ENCODE measurements at places on chromosomes 5 and 9.

- no peak for DNase-seq
Observed at GRCh38 chr5:6043491-6044310, 334.6 kb downstream of the MED10 start.

GRCh38 chr5:168984135-168984675 lies 316.7 kb downstream of the SLIT3 start:
- DNase-seq: no peak

DNA sequence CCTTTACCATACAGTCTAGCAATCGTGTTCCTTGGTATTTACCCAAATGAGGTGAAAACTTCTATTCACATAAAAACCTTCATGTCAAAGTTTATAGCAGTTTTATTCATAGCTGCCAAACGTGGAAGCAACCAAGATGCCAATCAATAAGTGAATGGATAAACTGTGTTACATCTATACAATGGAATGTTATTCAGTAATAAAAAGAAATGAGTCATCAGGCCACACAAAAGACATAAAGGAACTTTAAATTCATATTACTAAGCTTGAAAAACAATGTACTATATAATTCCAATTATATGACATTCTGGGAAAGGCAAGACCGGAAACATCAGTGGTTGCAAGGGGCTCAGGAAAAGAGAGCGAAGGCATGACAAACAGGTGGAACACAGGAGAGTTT lies 679.9 kb downstream of the ISL1 start:
- no peak for DNase-seq

DNA sequence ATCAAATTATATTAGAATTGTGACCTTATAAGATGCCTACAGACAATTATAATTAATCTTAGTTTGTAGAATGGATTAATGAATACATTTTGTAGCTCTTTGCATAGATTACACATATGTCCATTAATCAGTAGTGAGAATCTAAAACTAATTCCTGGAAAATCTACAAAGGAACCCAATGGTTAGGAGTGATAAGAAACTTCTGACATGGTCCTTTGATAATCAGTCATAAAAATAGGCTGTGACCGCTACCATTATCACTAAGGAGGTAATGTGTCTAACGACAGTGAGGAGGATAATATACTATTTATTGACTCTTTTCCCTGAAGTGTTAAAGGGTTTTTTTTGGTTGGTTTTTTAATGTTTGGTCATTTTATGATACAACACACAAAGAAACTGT lies 46.6 kb downstream of the BNC2 start:
- no peak for DNase-seq

DNA sequence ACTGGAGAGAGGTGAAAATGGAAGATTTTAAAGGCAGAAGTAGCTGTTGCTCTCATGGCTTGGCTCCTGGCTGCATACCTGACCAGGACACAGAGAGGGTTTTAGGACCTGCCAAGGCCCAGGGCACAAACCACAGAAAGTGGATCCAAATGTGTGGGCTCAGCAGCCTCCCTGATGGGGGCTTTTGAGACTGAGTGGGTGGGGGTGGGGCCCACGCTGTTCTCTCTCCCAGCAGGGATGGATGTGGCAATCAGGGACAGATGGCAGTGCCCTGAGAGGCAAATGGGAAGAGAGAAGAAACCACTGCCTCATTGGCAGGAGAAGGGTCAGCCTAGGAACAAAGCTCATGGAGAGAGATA lies 34.9 kb upstream of the TIFAB start:
- no peak for DNase-seq

DNA sequence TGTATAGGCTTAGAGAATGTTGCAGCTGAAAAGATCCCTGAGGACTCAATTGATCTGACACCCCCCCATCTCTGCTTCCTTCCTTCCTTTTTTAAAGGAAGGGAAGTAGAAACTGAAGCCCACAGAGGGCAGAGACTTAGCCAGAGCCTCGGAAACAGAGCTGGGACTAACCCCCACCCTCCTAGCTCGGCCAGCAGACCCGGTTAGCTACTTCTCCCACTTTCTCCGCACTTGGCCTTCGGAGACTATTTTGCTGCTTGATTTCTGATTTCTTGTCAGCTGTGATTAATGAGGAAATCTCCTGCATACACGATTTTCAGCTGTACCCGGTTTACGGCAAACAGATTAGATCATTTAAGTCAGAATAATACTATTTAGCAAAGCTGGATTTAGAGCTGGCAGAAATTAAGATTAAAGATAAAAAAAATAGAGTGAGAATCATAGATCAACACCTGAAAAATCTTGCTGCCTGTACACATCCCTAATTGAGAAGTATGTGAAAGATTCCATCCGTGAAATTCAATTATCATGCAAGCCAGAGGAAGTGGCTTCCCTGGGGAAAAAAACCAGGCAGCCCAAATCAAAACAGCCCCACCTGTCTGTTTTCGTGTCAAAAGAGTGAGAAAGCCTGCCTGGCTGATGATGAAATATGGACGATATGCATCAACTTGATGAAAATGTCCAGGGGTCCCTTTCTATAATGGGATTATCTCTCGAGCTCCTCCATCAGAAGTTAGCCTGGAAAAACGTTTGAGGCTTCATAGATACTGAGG lies 159.5 kb upstream of the SHB start:
- DNase-seq: no peak

- no peak for DNase-seq
Observed at GRCh38 chr9:99678566-99678965, 143.1 kb upstream of the NR4A3 start.

GRCh38 chr5:71782771-71783770 lies 64.0 kb downstream of the CARTPT start:
- DNase-seq: no peak

DNA sequence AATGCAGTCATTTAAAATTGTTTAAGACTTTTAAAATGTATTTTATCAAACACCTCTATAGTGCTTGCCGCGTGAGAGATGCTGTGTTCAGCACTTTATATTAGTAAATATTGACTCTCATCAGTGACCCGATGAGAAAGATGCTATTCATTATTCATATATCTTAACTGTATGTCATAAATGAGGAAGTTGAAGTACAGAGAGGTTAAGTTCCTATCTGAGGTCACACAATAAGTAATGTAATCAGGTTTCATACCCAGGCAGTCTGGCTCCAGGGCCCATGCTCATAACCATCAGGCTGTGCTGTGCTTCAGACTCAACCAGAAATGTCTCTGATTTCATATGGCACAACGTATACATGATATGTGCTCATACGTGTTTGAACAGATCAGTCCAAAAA lies 119.0 kb downstream of the SV2C start:
- no peak for DNase-seq

DNA sequence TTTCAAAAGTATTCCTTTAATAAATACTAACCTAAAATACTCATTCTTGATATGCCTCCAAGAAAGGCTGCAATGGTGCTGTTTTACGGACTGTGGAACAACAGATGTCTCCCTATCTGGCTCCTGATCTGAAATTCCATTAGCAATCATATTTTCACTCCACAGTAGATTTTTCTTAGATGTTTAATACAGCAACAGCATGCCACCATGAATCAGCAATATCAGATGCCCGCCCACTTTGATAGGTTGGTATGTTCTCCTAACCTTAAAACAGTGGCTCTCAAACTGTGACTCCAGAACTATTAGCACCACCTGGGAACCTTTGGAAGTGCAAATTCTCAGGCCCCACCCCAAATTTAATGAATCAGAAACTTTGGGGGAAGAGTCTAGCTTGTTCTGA lies 110.2 kb downstream of the MLLT3 start:
- no peak for DNase-seq

- no peak for DNase-seq
Observed at GRCh38 chr5:16067415-16067814, 112.2 kb downstream of the MARCHF11 start.

GRCh38 chr5:149367249-149367971 lies 9.6 kb downstream of the PCYOX1L start:
- peak; percentile 18 for DNase-seq

DNA sequence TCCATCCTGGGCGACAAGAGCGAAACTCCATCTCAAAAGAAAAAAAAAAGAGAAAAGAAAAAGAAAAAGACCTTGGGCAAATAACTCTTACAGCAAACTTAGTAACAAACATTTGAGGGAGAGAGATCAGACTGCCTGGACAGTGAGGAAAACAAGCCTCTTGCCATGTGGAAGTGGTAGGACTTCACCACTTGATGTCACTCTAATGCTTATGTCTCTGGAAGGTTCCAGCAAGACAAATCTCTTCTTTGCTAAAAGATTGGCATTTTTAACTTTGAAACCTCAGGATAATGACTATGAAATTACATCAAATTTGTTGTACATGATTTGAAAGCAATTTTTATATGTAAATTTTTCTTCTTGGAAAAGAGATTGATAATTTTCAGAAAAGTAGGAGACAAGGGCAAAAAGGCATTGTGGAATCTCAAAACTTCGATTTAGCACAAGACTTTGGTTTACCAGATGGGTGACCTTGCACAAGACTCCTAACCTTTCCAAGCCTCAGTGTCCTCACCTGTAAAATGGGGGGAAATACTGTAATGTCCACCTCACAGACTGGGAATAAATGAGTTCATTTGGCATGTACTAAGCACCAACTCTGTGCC lies 5.4 kb downstream of the ACTL7B start:
- DNase-seq: no peak

GRCh38 chr9:103485138-103485537 lies 490.0 kb downstream of the CYLC2 start:
- no peak for DNase-seq

GRCh38 chr9:129437626-129438323 lies 183.1 kb downstream of the C9orf50 start:
- no peak for DNase-seq

- DNase-seq: no peak
Observed at GRCh38 chr5:64318175-64318574, 152.5 kb downstream of the RNF180 start.

DNA sequence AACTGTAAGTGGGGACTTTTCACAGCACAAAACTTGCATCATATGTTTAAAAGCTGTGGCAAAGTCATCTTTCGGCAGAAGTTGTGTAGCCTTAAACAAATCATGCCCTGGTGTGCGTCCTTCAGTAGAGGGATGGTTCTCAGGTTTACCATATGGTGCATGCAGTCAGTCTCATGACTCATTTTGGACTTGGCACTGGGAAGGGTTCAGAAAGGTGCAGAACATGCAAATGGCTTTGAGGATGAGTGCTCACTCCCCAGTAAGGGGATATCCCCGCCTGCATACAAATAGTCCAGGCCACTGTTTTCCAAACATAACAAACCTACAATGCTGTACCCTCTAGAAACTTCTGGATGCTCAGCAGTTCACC lies 260.3 kb downstream of the NDUFS4 start:
- DNase-seq: no peak

- DNase-seq: no peak
Observed at GRCh38 chr5:53291528-53291927, 182.0 kb upstream of the MOCS2 start.

DNA sequence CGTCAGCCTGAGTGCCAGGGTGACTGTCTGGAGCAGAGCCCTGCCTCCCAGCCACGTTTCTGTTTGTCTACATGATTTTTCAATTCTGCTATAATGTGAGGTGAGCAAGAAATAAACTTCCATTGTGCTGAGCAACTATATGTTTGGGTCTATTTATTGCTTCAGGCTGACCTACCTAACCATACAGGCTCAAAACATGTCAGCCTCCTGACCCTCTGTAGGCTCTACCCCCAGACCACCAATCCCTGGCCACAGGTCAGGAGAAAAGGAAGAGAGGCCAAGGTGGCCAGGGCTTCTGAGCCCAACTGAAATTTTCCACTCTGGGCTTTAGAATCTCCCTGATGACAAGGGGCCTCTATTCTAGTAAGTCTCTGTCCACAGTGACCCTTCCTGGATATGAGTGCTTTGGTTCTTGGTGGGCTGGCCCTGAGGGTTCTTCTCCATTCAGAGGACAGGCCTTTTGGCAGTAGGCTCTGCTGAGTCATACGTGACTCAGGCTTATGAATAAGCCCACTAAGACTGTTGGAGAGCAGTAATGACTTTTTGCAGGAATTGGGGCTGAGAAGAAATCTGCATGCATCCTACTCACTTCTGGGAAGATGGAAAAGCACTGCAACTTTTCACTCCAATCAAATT lies 117.2 kb upstream of the TBCA start:
- no peak for DNase-seq

GRCh38 chr9:7935681-7936080 lies 136.1 kb upstream of the DMAC1 start:
- DNase-seq: no peak

- DNase-seq: no peak
Observed at GRCh38 chr5:107919361-107919760, 248.6 kb upstream of the EFNA5 start.

- no peak for DNase-seq
Observed at GRCh38 chr5:154288145-154288544, 97.6 kb downstream of the GALNT10 start.

DNA sequence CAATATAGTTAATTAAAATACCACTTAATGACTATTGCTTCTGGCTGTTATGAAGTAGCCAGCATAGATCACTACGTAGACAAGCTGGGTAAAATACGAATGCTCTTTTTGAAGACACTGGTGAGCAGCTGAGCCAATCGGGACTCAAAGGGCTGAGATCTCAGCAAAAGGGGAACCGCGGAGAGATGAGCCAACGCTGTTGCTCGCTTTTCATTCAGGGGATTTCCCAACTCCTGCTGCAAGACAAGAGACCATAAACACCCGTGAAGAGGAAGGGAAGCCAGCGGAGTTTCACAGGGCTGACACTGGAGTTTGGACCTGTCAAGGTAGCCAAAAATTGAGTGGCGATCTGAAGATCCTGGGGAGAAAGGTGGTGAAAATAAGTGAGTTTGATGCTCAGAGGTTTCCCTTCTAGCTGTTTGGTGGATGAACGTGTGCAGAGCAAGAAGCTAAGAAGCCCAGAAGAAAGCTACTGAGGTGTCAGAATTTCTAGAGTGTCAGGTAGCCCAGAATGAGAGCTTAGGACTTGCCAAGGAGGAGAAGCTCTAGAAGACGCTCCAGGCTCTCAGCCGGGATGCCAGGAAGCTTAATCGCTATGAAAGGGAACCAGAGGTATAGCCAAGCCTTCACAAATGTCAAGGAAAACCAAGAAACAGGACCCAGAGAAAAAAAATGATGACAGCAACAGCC lies 79.6 kb upstream of the RNU6ATAC start:
- DNase-seq: no peak

- DNase-seq: no peak
Observed at GRCh38 chr5:79932510-79933504, 58.3 kb downstream of the MTX3 start.

- no peak for DNase-seq
Observed at GRCh38 chr5:136513430-136513829, 148.1 kb upstream of the TRPC7 start.

- DNase-seq: no peak
Observed at GRCh38 chr9:96222132-96222531, 79.8 kb downstream of the HSD17B3 start.

- DNase-seq: no peak
Observed at GRCh38 chr5:102554728-102555127, 55.9 kb upstream of the SLCO6A1 start.
